Frontal cortex (tissue), 4 donors: ENCODE measurements at places on chromosomes 12 and 14. TPM values are rescaled to one million over a fixed set of nuclear protein-coding genes. Genes with fewer than 3 reads are reported as not detected.

DNA sequence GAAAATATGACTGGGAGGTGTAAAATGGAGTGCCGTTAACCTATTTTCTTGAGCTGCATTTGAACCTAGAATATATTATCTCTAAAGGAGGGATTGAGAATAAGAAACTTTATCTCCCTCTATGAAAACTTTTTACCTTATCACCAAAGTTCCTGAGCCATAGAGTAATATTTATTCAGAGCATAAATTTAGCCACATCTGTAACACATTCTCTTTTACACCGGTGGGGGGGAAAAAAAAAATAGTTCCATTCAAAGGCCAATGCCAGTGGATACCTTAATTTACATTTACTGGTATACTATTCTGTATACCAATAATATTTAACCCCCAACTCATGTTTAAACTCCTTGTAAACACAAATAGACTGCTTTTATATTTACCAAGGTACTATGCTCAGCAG lies 21.7 kb downstream of the CERS5 start:
- no peak for DNase-seq

DNA sequence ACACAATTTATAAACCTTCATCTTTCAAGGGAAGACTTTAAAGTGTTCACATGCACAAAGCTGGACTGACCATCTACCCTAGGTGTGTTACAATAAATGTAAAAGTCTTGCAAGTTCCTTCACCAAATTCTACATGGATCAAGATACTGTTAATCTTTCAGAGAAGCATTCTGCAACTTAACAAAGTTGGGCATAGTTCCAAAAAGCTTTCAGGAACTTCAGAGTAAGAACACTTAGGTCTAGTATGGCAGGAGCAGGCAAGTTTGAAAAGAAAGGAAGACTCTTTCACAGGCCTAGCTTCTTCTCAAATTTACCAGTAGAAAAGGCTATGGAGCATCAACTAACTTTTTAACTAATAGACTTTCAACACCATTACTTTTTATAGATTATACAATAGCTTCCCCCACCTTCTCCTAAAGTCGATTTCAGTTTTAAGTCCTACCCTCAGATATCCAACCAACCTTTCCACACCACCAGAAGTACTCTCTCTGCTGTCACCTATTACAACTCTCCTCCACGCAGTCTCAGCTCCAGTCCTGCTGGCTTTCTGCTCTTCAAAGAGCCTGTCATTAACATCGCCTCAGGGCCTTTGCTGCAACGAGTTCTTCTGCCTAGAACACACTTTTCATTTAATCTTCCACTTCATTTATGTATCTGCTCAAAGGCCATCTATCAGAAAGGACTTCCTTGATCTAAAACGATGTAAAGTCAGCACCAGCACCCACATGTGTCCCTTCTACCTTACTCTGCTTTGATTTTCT lies 333.9 kb downstream of the CEP128 start:
- no peak for DNase-seq

DNA sequence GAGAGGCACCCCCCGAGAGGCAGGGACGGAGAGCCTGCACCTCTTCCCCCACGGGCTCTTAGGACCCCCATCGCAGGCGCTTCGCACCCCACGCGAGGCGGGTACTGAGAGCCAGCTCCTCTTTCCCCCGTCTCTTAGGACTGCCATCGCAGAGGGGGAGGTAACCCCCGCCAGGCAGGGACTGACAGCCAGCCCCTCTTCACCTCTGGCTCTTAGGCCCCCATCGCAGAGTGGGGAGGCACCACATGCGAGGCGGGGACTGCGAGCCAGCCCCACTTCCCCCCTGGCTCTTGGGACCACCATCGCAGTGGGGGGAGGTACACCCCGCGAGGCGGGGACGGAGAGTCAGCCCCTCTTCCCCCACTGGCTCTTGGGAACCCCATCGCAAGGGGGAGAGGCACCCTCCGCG lies 46.1 kb downstream of the DDX11 start:
- no peak for DNase-seq

The INHBC gene
- total RNA-seq = not detected

The MSI1 gene
- 6.9 TPM for total RNA-seq
